Retina (tissue), 1 donor: ENCODE measurements at places on chromosomes 11 and 22.

DNA sequence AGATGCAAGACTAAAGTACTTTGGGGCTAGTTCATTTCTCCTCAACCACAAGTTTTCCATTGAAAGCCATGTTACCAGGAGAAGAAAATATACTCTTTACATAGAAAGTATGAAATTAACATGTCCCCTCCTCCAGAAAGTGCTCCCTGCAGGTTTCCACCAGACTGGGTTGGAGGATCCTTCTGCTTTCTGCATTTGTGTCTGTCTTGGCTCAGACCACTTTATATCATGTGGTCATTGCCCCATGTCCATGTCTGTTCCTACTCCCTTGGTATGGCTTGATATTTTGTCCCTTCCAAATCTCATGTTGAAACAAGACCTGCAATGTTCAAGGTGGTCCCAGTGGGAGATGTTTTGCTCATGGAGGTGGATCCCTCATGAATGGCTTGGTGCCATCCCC, 28.4 kb upstream of the ACER3 start:
- no peak for DNase-seq

DNA sequence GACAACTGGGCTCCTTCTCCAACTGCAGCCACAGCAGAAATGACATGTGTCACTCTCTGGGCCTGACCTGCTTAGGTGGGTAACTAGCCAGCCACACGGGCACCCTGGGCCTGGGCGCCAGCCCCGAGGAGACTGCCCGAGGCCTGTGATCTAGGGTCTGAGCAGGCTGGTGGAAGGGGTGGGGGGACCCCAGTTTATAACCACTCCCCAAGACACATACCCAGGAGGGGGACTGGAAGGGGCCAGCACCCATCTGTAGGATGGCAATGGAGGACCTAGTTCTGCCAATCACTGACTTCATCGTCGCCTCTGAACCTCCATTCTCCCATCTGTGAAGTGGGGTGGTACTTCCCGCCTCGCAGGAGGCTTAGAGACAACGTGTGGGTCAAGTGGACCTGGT, 16.1 kb downstream of the CD5 start:
- no peak for DNase-seq

DNA sequence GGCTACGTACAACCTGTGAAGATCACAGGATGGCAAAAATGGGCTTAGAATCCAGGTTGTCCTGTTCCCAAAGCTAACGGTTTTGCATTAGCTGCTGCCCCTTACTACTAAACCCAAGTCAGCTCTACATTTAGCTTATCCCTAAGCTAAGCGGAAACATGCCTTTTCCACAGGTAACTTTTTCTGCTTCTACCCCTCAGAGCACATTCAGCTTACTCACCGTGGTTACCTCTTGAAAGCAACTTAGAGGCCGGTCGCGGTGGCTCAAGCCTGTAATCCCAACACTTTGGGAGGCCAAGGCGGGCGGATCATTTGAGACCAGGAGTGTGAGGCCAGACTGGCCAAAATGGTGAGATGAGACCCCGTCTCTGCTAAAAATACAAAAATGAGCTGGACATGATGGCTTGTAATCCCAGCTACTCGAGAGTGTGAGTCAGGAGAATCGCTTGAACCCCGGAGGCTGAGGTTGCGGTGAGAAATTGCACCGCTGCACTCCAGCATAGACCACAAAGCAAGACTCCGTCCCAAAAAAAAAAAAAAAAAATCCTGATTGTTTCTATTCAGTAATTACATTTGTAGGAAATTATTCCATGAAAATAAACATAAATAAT, 790 bp upstream of the TMEM41B start:
- no peak for DNase-seq

- no peak for DNase-seq
Observed at GRCh38 chr11:68312780-68313573, 586 bp downstream of the LRP5 start.

DNA sequence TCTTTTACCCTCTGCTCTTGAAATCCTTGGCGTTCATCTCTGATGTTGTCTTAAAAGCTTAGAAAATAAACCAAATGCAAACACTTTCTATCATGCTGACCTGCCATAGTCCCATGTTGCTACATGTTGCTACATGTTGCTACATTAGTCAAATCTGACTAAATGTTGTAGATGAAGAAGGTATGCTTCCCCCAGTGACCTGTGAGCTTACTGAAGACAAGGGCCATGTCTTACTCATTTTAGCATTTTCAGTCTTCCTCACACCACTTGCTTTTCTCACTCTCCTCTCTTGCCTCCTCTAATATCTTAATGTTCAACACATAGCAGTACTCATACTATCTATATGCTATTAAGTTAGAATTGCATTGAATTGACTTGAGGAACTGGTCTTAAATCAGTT, 346.4 kb upstream of the MTNR1B start:
- no peak for DNase-seq

DNA sequence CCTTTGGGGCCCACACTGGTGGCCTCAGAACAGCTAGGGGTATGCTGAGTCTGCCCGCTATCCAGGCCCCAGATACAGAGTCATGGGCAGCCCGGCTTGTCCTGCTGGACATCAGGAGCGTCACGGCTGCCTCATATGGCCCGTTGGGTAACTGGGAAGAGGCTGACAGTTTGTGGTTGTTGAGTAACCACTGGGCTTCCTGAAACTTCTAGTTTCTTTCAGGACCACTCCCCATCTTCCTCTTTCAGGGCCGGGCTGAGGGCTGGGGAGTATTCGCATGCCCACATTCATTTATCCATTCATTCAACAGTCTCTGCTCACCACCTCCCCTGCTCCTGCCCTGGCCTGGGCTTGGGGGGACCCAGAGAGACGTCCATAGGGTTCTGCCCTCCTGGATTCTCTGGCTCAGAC, 13.4 kb upstream of the P2RY2 start:
- DNase-seq: no peak

DNA sequence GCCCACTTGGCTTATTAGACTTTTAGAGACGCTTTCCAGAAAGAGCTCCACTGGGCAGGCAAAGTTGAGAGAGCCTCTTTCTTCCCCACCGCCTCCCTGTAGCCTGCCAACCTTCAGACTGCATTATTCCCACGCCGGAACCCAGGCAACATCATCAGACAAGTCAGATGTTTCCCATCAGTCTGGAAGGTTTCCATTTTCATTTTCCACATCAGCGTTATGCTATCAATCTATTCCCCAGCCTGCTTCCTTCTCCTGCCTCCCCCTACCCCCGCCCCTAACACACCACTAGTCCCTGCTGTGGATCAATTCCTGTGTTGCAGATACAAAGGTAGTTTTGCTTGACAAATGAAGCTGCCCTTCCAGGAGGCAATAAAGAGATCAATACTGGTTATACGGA, 184.8 kb downstream of the DSCAML1 start:
- no peak for DNase-seq

GRCh38 chr11:123892031-123892430, 6.6 kb upstream of the TMEM225 start:
- no peak for DNase-seq

- no peak for DNase-seq
Observed at GRCh38 chr22:34976474-34976873, 89.5 kb upstream of the ISX start.
